Epithelial cell of esophagus (primary cell): ENCODE measurements at places on chromosomes 5 and 9.

DNA sequence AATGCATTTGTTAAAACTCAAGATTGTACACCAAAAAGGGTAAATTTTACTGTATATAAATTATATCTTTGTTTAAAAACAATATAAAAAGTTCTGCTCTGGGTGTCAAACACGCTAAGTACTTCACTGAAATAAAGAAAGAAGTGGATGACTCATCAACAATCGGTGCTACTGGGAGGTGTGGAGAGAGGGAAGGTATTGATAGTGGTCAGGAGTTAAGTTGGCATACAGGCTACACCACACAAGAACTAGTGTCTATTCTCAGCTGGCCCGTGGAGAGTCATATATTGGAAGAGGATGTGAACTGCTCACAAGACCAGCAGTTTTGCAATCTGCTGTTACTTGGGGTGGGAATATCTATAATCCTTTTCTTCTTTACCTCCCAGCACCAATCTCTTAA lies 145.7 kb upstream of the TRPC7 start:
- peak; percentile 24 for DNase-seq

DNA sequence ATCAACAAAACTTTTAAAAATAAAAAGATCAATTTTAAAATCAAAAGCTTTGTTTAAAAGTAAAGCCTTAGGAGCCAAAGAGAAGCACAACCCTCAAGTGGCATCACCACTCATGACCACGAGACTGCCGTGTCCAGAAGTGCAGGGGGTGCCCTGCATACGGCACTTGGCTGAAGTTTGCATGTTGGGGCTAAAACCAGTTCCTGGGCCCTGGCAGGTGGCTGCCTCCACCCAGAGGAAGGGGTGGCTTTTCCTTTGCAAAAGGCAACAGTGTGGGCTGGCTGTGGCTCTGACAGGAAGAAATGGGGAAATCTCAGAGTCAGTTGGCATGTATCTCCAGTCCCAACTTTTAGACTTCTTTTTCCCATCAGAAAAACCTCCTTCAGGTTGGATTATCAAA lies 15.3 kb downstream of the TRMO start:
- no peak for DNase-seq

DNA sequence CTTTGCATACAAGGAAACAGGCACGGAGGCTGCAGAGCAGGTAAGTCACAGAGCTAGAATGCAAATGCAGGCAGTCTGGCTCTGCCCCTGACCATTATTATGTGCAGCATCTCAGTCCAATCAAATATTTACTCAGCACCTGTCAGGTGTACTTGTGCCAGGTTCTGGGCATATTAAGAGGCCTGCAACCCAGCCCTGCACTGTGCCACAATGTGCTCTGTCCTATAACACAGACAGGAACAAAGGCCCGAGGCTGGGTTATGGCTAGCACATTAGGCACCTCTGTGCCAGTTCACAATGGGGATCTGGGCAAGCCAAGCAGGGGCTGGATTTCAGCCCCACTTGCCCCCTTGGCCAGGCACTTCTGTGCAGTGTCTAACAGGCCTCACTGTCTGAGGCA lies 14.0 kb downstream of the ARL15 start:
- no peak for DNase-seq

DNA sequence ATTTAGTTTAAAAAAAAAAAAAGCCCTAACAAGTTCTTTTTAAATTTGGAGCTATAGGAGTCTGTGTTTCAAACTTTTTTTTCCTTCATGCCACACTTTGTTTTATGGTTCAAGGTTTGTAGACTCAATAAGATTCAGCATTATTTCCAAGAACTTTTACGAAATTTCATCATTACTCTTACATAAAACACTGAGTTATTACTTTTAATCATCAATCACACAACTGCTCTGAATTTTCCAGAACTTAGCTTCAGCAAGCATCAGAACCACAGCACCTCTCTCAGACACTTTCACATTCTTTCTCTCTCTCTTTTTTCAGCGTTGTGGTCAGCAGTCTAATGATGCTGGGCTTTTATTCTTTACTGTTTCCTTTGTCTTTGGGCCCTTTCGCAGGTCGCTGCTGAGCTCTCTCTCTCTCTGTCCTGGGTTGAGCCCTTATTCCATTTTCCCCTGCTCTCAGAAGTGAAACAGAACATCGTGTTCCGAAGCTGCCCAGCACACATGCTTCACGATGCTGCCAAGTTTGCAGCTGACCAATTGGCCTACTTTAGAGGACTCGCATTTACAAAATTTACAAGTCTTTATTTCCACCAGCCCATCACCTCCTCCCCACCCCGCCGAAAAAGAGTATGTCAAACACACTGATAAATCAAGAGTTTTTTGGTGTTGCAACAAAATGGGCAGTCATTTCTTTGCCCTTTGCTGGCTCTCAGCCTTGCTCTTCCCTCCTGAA lies 44.6 kb upstream of the PIK3R1 start:
- no peak for DNase-seq

- DNase-seq = no peak
Measured at GRCh38 chr9:6600006-6600405, 45.5 kb downstream of the GLDC start.

- no peak for DNase-seq
Measured at GRCh38 chr9:27108981-27109541, at the start of gene TEK. TSS of gene TEK (plus strand) at chr9:27109225. CDS start at chr9:27109591, 366 bp downstream.

- DNase-seq = peak; percentile 87
Measured at GRCh38 chr5:123036391-123037103, at the start of gene PPIC. TSS of gene PPIC (minus strand) at chr5:123036725. CDS start at chr5:123036625, 100 bp downstream.

DNA sequence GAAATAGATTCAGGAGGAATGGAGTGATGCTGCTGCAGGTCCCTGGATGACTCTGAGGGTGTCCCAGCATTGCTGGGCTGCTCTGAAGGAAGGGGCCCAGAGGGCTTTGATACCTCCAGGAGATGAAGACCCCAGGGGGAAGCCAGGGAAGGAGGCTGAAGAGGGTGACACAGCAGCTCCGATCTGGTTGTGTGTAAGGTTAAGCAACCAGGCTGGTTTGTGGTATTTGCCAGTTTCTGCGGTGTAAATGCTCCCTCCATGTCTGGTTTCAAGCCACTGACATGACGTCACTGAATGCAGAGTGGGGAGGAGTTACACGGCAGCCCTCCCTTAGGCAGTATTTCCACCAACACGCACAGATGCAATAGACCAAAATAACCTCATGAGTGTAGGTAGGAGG lies 40.0 kb upstream of the ORM1 start:
- DNase-seq = peak; percentile 78

- no peak for DNase-seq
Measured at GRCh38 chr9:111253742-111254437, 76.1 kb downstream of the OR2K2 start.

- DNase-seq = peak; percentile 92
Measured at GRCh38 chr5:13567819-13568218, 376.7 kb downstream of the DNAH5 start.
